Inflammatory macrophage treated with lipopolysaccharide for 4 hours (primary cell): ENCODE measurements at places on chromosomes 1 and 21.

DNA sequence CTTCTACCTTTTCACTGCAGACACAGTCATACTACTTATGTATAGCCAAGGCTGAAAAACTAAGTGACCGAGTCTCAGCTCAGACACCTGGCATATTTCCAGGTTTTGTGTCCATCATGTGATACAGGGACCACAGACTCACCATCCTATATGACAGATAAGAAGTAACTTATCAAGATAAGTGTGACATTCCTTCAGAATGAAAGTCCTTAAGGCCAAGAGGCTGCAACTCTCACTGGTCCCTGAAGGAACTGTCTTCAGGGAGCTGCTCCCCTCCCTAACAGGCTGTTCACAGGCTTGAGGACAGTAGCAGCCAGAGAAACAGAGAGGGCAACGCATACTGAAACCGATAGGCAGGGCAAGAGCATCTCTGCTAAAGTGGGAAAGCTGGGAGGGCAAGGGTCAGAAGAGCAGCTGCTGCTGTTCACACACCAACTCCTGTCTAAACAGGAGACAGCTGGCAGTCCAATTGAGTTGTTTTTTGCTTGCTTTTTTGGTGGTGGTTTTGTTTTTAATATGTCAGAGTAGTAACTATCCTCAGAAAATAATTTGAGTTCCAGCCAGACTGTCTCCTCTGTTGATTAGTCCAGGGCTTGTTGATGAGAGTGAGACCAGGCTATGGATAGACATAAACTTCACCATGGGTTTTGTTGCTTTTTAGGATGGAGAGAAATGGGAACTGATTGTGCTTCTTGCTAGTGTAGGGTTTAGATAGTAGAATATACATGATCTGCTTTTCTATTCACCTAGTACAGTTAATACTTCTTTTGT is 67.7 kb downstream of the MACF1 start:
- no peak for DNase-seq

DNA sequence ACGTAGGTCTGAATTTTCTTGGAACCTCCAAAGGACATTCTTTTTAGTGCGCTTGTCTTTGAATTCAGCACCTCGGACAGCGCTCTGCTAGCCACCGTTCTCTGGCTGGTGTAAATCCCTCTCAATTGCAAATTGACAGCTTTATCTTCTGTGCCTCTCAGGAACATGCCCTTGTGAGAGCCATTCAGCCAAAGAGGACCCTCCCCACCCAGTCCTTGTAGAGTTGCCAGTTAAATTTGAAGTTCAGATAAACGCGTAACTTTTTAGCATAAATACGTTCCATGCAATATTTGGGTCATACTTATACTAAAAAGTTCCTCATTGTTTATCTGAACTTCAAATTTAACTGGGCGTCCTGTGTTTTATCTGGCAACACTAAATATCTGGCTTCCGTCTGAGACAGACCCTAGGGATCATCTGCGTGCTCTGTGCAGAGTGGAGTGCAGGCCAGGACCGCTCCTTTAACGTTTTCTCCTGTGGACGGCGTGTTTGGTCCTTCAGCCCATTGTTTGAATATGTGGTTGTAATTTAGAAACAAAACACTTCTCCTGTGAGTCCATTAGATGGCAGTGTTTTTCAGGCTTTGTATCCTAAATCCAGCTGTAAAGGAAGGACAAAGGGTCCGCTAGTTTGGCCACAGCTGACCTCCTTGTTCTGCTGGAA is 7.0 kb downstream of the KCNAB2 start:
- DNase-seq, result peak; percentile 58

DNA sequence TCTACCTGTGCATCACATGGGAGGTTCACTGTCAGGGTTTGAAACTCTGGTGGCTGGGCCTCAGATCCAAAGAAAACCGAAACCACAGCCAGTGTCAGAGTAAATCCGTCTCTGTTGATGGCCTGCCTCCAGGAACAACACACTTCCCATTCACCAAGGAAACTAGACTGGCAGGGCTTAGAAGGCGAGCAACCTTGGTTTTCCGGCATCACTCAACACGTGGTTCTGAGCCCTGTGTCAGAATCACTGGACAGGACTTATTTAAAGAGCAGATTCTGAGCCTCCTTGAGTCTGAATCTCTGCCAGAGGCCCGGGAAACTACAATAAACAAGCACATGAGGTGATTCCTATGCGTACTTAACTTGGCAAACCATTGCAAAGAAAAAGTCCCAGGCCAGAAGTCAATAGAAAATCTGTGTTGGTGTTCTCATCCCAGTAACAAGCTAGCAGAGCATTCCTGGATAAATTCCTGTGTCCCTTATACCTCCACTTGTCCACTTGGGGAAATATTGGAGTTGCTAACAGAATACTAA is 70.0 kb downstream of the KCTD3 start:
- DNase-seq, result no peak

- DNase-seq, result peak; percentile 43
These were observed 210.9 kb upstream of the GALNT2 start for GRCh38 chr1:229856009-229856650.

- no peak for DNase-seq
These were observed 17.8 kb downstream of the GBP6 start for GRCh38 chr1:89381618-89382017.

- no peak for DNase-seq
These were observed 22.4 kb upstream of the NPPB start for GRCh38 chr1:11880911-11881748.

- no peak for DNase-seq
These were observed 41.6 kb upstream of the LRIG2 start for GRCh38 chr1:113031171-113031933.

DNA sequence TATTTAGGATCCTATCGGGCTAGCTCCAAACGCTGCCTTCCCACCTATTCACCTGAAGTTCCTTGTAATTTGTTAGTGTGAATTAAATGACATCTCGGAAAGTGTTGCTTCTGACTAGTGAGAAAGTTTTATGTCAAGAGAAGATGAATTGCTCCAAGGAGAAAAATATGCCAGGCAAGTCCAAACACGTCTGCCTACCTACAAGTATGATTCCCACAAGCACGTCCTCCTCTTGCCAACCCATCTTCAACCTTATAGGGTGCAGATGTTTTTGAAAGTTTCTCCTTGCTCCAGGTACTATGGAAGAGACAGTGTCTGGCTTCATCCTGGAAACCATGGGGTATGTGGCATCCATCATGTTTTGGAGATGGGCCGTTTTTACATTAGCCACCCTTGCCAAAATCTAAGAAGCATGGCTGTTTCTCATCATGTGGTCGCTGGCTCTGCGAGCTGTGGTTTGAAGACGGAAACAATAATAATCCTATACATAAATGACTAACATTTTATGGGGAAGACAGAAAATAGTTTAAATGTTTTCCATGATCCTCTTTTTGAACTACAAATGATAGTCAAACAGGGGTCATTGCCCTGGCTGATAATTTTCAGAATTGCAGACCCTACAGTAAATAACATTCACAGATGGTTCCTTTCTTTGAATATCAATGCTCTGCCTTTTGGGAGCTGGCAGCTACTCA is 505.8 kb downstream of the SMYD3 start:
- DNase-seq, result no peak

GRCh38 chr1:239262538-239262937 is 123.8 kb upstream of the CHRM3 start:
- DNase-seq, result no peak

DNA sequence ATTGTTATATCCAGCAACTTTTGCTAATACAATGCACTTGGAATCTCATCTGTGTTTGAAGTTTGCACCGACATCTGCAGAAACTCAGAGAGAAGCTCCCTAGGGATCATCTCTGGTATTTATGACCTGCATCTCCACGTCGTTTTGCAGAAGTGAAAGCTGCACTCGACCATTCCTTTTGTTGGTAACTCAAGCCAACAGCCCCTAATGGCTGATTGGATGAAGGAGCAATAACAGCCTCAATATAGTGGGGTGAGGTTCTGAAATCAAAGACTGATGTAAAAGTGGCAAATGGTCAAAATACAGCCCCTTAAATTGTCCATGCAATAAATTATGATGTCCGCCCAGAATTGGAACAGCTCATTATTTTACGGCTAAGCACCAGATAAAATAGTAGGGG is 344.2 kb upstream of the KAZN start:
- no peak for DNase-seq

DNA sequence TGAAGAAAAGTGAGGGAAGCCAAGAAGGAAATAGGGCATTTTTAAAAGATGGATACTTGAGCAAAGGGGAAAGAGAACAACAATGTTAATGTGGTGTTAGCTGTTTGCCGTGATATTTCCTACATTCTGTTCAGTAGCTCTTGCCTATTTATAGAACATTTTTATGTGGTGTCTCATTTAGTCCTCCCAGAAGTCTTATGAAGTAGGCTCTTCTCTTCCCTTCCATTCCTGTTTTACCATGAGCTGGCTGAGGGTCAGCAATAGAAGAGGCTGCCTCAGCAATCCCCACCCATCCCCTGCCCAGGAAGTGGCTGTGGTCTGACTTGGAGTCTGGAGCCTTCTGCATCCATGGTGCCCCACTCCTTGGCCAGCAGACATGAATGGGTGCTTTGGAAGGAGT is 60.1 kb downstream of the KIAA0040 start:
- no peak for DNase-seq

GRCh38 chr1:54384918-54385726 is 21.1 kb downstream of the SSBP3 start:
- DNase-seq, result no peak

DNA sequence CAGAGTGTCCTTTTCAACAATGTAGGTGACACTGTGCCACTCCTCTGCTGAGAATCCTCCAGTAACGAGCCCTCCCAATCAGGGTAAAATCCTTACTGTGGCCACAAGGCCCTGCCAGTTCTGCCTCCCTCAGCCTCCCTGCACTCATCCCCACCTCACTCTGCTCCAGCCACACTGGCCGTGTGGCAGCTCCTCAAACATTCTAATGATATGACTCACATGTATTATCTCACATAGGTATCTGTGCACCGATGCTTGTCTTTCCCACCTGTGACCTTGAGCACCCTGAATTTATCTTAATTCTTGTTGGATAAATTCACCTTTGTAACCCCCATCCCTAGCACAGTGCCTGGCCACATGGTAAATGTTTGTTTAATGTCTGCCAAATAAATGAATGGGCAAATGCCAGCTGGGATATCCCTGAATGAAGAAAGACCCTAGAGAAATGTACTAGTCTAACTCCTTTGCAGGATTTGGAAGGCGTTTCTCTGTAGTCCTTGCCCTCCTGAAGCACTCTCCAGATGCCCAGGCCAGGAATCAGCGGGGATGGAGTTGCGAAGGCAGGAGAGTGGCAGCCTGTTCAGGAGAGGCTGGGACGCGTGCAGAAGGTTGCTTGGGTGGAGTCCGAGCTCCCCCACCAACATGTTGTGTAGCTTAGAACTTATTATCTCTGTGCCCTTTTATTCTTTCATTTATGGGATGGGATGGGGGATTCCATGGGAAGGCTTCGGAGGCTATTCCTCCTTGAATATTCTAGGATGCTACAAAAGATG is 106.0 kb downstream of the TMEM53 start:
- DNase-seq, result no peak

- DNase-seq, result peak; percentile 63
These were observed 46.6 kb downstream of the FCRL5 start for GRCh38 chr1:157505481-157506272.

DNA sequence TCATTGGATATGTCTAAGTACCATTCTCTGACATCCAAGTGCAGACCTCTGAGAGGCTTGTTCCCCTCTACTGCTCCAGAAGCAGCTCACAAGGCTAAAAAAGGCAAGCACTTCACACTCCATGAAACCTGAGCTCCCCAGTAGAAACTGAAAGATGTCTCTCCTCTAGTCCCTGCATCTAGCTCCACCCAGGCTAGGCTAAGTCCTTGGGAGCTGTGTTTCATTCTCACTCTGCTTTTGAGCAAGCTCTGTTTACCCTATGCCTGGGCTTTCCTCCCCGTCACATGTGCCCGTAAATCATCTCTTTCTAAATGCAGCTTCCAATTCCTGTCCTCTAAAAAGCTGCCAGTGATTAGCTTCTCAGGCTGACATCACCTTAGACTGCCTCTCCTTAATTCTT is 39.0 kb downstream of the LRRC71 start:
- peak; percentile 27 for DNase-seq

- peak; percentile 98 for DNase-seq
These were observed 426.7 kb upstream of the RUNX1 start for GRCh38 chr21:35475762-35476161.

DNA sequence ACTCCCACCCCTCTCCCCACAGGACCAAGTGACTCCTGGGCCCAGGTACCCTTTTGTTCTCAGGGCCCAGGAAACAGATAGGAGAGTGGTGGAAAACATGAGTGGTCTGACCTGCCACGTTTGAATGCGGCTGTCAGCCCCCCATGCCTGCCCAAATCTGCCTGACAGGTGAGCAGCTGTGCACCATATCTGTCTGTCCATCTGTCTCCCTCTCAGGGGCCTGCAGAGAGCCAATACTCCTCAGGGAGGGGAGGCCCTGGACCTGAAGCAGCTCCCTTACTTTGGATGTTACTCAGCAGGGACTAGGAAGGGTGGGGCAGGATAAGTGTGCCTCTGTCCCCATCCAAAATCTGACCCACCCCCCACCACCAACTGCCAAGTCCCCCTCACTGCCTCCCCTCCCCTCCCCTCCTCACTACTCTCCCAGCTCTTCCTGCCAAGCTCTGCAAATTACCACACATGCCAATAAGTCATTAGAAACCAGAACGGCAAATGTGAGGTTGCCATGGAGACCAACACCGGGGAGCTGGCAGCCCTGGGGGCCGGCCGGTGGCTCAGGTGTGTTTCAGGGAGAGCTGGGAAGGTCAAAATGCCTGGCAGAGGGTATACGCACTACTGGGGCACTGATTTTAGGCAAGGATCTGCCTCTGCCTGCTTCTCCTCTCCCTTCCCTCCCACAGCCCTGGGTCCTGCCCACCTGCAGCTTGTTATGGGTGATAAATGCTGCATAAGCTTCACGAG is 11.5 kb downstream of the LRRN2 start:
- DNase-seq, result no peak

- DNase-seq, result no peak
These were observed 16.3 kb downstream of the CRYBG2 start for GRCh38 chr1:26337625-26338024.

GRCh38 chr21:23858878-23859277 is 1748.4 kb downstream of the MRPL39 start:
- no peak for DNase-seq

DNA sequence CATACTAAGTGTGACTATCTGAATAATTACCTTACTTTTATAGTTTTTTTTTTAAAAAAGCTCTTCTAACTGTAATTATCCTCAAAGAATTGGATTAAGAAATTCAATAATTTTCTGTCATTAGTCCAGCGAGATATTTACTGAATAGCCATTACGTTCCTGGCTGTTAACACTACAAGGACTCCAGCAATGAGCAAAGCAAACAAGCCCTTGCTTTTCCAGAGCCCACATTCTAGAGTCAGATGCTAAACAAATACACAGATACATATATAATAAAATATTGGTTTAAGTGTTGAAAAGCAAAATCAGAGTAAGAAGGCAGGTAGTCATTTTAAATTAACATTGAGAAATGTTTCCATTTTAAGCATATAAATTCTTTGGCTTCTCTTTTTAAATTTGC is 118.4 kb downstream of the ATF6 start:
- DNase-seq, result no peak

- DNase-seq, result peak; percentile 84
These were observed 45.1 kb downstream of the SLC2A1 start for GRCh38 chr1:42913426-42914091.

- no peak for DNase-seq
These were observed 34.1 kb downstream of the PDPN start for GRCh38 chr1:13617773-13618172.
